Activated T-cell treated with anti-CD3 and anti-CD28 coated beads, Interleukin-2, amount 50 U/mL, for 72 hours (primary cell): ENCODE measurements at places on chromosomes 3 and 15. TPM values are rescaled to one million over a fixed set of nuclear protein-coding genes. Genes with fewer than 3 reads are reported as not detected.

Gene POLQ
- 17.9 TPM for total RNA-seq

Gene CIDEC
- total RNA-seq, result not detected

Gene BCL2A1
- total RNA-seq, result 39.6 TPM

DNA sequence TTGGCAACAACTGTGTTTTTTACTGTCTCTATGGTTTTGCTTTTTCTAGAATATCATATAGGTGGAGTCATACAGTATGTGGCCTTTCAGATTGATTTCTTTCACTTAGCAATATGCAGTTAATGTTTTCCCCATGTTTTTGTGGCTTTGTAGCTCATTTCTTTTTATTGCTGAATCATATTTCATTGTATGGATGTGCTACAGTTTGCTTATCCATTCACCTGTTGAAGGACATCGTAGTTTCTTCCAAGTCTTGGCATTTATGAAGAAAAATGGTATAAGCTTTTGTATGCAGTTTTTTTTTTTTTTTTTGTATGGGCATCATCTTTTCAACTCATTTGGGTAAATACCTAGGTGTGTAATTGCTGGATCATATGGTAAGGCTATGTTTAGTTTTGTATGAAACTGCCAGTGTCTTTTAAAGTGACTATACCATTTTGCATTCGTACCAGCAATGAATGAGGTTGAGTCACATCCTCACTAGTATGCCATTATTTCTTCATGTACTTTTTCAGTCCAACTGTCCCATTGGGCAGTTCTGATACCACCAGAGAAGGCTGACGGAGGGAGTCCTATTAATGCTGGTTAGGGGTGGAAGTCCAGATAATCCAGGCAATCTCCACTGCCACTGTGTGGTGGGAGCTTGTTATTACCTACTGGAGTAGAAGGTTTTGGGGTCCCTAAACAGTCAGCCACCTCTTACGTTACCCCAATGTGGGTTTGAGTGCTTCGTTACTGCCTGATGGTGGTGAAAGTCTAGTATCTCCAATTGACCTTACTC, 210.5 kb downstream of the DOCK3 start:
- no peak for DNase-seq

- no peak for DNase-seq
Observed at GRCh38 chr3:30996467-30996866, 102.0 kb upstream of the GADL1 start.

DNA sequence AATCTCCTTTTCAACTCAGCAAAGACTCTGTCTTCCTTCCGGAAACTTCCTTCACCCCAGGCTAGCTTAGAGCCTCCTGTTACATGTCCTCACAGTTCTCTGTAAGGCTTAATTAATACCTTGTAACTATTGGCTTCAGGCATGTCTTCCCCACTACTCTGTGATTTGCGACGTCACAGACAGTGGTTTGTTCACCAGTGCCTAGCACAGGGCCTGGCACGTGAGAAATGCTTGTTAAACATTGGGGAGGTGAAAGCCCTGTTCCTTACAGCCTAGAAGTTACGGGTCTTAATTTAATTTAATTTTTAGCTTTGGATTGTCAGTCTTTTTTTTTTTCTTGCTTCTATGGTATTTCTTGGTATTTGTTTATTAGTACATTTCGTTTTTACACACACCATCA, 36.4 kb upstream of the CACNA2D3 start:
- no peak for DNase-seq

DNA sequence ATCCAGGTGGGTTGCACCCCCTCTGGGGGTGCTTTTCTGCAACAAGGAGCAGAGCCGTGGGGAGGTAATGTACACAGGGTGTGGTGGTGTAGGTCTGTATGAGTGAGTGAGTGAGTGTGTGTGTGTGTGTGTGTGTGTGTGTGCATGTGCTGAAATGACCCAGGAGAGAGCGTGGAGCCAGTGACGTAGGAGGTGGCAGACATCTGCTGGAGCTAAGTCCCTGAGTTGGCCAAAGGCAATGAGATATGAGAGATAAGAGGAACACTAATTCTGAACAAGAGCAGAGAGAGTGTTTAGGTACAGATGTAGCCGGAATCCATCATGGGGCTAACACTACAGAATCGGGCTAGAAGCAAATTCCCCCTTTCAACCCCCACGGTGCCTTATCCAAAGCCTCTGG, 27.6 kb downstream of the BDH1 start:
- DNase-seq, result no peak

DNA sequence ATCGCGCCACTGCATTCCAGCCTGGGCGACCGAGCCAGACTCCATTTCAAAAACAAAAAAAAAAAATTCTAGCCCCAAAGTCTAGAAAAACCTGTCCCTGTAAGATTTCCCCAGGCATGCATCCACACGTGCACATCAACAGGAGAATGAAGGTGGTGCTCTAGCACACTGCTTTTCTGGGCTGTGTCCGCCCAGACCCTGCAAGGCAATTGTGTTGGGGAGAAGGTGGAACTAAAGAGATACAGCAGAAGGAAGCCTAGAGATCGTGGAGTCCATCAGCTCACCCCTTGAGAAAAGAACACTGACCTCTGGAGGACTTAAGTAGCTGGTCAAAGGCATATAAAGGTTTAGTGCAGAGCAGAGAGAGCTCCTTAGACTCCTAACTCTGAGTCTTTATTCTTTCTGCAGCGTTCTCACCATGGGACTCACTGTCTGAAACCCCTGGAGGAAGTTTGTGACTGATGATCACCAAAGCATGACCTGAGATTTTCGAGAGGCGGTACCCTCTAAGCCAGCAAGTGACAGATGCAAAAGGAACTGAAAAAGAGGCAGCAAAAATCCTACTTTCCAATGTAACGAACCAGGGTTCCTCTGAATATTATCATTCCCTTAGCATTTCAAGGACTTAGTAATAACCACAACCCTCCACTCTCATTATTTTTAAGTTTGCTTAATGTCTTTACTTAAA, 179.8 kb downstream of the MEX3B start:
- DNase-seq, result no peak

- DNase-seq, result no peak
Observed at GRCh38 chr15:27587810-27588209, 511.3 kb downstream of the OCA2 start.

DNA sequence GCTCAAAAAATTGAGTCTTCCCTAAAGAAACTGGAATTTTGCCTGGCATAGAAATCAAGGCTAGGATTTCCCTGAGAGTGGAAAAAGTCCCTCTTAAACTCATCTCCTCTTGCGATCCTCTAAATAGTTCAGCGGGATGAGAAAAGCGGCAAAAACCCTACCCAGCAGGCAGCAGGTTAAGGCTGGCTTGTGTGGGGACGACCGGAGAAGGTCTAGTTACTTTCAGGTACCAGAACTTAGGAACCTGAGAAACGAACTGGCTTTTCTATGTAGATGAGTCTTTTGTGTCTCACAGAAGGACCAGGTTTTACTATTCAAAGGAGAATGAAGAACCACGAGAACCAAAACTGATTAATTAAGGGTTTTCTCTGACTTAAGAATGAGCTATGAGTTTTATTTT, 523.7 kb upstream of the TGFBR2 start:
- DNase-seq, result no peak

GRCh38 chr15:55239440-55240124, 42.8 kb upstream of the RSL24D1 start:
- no peak for DNase-seq

GRCh38 chr3:194101592-194102432, 34.1 kb upstream of the HES1 start:
- no peak for DNase-seq
